ENCODE measurements at places on chromosomes 5 and 9.

DNA sequence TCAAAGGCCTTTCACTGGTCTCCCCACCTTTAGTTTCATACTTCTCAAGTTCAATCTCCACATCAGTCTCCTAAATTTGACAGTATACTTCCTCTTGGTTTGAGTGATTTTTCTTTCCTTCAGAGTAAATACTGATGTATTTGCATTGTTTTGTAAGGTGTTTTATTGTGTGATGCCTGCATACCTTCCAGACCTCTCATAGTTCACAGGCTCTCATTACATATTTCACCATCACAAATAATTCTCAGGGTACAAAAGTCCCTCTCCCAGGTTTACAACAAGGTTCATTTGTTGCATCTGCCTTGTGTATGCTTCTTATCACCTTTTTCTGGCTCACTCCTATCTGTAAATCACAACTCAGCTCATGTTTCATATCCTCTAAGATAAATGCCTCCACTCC is 22.2 kb upstream of the TUSC1 start:
- no peak for DNase-seq

GRCh38 chr5:170528976-170529375 is 25.2 kb downstream of the KCNIP1 start:
- no peak for DNase-seq

- peak; percentile 33 for DNase-seq
These were observed 187.1 kb upstream of the BRINP1 start for GRCh38 chr9:119556129-119556875.

GRCh38 chr5:82298668-82299067 is 20.5 kb upstream of the RPS23 start:
- no peak for DNase-seq

DNA sequence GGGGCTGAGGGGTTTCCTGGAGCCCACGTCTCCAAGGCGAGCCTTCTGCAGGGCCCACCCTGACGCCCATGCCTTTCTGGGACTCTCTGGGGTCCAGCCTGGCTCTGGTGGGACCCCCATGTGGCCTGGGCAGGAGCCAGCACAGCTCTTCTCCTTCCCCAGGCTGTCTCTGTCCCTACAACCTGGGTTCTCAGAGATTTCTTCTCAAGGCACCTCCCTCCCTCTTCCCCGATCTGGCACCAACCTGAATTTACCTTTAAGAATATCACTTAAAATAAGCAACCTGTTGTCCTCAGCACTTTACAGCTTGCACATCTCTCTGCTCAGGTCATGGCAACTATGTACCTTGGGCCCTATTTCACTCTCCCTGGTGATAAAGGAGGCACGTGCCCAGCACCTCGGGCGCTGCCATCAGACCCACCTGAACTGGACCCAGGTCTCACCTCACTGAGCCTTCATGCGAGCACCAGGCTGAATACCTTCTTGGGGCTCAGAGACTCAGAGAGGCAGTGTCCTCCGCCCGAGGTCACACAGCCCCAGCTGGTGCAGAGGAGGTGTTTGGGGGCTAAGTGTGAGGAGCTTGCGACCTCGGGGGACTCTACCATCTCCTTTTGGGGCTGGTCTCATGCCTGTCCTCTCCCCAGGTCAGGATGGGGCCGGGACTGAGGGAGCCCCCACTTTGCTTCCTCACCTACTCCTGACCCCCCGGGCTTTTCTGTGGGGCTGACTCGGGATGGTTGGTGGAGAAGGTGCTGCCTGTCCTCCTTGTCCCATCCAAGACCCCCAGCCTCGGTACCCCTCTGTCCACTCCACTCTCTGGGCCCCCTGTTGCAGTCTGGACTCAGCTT is 217.7 kb downstream of the C9orf50 start:
- DNase-seq = no peak

DNA sequence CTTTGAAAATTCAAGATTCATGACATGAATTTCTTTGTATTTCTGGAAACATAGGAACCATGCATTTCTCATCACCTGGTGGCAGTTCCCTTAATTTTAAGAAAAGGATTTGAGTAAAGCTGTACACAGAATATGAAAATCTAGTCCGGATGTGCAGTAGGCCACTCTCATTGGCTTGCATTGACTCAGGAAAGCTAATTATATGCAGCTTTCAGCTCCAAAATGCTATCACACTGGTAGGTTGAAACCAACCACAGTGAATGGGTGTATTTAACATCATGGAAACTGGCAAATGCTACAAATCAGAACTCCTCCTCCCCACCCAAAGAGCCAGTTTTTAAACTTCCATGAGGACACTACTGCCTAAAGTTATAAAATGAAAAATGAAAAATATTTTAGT is 161.6 kb upstream of the FBXL17 start:
- no peak for DNase-seq

GRCh38 chr5:66653325-66653724 is 57.1 kb downstream of the MAST4 start:
- DNase-seq = peak; percentile 32

- DNase-seq = peak; percentile 3
These were observed 45.8 kb downstream of the MEIKIN start for GRCh38 chr5:131899686-131900085.

GRCh38 chr9:12801663-12802062 is 26.8 kb downstream of the LURAP1L start:
- no peak for DNase-seq

GRCh38 chr5:37836592-37837413 is 3.0 kb downstream of the GDNF start:
- no peak for DNase-seq

DNA sequence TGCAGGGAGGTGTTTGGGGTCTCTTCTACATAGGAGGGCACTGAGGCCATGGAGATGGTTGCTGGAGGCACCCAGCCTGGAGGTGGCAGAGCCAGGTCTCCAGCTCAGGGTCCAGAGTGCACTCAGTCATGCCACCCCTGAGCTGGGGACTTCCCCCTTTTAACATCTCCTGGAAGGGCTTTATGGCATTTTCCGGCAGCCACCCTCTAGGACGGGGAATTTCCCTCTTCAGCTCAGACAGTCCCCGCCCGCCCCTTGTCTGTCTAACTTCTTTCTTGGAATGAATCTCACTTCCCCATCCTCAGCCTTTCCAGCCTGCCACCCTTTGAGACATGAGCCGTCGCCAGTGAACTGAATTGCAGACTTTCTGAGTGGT is 49.9 kb downstream of the COL15A1 start:
- no peak for DNase-seq

- DNase-seq = no peak
These were observed 967 bp downstream of the NEURL1B start for GRCh38 chr5:172642051-172642409.

DNA sequence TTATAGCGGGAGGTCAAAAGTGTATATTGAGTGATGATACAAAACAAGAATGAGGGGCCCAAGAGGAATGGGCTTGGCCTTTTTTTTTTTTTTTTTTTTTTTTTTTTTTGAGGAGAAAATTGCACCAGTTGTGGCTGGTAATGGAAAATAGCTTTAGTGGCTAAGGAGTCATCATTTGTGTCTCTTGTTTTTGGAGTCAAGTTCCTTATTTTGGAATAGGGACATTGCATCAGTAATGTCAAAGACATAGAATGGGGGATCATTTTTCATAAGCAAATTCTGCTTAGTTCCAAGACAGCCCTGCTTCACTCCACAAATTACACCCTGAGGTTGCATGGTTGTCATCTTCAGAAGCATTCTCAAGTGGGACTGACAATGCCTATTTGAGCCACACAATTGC is 137.4 kb downstream of the STK32A start:
- no peak for DNase-seq

- no peak for DNase-seq
These were observed 146.5 kb downstream of the LPAR1 start for GRCh38 chr9:110891760-110892159.

DNA sequence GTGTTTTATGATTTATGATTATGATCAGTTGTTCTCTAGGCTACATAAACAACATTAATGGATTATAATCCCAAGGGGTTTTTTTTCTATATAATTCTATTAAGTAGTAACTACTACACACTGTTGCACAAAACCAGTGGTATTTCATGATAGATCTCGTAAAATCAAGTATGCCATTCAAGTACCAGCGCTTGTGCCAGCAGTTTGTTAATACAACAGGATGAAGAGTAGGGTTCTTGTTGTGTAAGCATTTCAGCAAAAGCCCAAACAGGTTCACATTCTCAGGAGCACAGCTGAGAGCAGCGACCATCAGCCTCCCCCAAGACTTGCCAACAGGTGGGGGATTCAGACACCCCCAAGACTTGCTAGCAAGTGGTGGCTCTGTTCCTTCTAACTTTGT is 88.8 kb downstream of the CTNND2 start:
- no peak for DNase-seq

- no peak for DNase-seq
These were observed 30.8 kb downstream of the CNTRL start for GRCh38 chr9:121105531-121105930.

DNA sequence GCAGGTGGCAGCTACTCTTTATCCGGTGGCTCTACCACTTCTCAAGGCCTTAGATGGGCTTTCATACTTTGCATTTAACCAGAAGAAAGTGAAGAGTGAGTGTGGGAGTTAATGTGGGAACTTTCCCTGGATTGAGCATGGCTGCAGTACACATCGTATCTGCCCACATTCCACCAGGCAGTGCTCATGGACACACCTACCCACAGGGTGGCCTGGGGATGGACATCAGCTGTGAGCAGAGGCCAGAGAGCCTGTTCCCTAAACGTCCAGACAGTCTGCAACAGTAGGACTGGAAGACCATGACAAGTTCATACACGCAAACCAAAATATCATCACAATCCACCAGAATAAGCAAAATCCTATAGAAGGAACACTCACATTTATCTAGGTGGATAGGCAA is 213.8 kb downstream of the IRX1 start:
- no peak for DNase-seq

GRCh38 chr9:4780651-4781050 is 12.1 kb upstream of the RCL1 start:
- peak; percentile 22 for DNase-seq

GRCh38 chr9:28961623-28962022 is 1388.3 kb upstream of the C9orf72 start:
- DNase-seq = no peak

DNA sequence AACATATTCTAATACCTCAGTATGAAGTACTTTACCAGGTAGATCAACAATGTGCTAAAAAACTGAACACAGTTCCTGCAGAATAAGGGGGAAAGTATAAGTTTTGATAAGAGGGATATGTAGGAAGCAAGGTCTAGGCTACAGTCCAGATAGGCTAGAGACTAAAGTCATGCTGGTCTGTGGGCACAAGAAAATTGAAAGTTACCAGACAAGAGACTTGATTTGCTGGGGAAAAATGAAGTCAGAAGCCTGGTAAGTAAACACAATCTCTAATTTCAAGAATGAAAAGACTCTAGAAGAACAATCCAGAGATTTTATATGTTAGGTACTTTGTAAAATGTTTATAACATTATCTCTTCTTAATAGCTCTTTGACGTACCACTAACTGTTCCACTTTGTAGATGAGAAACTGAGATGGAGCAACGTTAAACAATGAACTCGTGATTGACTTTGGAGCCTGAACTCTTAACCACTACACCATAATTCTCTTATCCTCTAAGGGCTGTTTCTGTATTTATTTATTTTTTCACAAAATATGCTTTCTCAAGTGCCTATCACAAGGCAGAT is 19.5 kb downstream of the ADAMTS6 start:
- no peak for DNase-seq

DNA sequence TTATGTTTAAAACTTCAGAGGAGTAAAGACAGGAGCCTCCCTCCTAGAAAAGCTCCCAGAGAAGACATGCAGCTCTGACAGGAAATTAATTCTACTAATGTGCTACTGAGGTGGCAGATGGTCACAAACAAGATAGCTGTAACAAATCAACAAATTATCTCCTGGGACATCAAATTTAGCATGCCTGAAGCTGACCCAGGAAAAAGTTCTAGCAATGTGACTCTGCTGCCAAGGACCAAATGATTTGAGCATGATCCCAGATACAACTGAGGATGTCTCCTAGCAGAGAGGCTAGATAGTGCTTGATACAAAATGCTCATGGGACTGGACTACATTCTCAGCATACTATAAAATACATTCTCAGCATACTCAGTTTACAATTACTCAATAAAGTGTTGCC is 413.5 kb upstream of the SMC2 start:
- DNase-seq = no peak

GRCh38 chr9:103458826-103459225 is 463.7 kb downstream of the CYLC2 start:
- DNase-seq = no peak

DNA sequence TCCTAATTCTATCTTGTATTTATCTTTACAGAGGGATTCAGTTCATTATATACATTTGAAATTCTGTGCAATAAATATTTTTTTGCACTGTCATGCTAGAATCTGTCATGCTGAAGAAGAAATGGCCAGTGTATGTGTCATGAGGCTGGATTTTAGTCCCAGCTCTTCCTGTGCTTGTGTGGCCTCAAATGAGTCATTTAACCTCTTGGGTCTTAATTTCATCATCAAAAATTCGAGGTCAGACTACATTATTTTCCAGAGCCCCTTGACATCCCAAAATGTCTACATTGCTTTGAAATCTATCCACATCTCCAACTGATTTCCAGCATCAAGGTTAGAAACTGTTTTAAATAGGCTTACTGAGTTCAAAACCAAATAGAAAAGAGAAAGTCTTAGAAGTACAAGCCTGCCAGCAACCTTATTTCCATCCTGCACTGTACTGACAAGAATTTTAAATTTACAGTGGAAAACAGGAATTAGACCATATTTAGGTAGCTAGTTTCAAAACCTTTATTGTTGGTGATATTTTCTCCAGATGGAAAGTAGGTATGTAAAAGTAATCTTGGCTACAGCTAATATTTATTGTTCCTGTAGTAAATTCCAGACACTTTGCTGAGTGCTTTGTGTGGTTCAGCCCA is 96.7 kb upstream of the MAMDC2 start:
- peak; percentile 57 for DNase-seq

GRCh38 chr5:81245871-81246235 is 12.7 kb downstream of the CKMT2 start:
- DNase-seq = no peak

DNA sequence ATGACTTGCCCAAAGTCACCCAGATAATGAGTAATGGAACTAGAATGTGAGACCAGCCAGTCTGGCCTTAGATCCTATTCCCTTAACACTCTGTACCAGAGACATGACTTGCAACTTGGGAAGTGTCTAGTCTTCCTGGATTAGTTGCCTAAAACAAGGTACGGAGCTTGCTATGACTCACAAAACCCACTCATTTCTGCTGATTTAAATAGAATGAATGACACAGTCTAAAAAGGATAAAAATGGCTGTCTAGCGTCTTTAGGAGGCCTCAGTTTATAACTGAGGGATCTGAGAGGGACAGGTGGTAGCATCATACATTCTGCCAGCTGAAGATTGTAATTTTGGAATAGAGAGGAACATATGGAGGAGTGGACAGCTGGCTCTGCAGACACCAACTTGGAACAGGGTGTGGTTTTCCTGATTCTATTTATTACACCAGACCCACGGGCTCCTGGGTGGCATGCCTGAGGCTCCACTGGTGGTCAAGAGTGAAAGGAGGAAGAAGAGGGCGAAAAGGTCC is 62.7 kb downstream of the ABLIM3 start:
- DNase-seq = no peak
